ENCODE measurements at places on chromosomes 13 and 19.

DNA sequence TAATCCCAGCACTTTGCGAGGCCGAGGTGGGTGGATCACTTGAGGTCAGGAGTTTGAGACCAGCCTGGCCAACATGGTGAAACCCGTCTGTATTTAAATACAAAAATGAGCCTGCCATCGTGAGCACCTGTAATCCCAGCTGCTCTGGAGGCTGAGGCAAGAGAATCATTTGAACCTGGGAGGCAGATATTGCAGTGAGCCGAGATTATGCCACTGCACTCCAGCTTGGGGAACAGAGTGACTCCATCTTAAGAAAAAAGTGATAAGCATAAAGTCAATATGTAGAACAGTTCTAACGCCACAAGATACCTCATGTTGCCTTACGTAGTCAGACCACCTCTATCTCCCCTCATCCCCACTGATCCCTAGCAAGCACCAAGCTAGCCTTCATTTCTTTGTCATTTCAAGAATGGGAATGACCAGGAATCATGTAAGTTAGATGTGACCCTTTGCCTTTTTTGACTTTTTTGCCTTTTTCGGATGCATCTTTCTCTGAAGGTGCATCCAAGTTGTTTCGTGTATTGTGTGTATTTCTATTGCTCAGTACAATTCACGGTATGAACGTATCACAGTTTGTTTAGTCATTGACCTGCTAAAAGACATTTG lies 6.4 kb downstream of the RPL21 start:
- DNase-seq: no peak

DNA sequence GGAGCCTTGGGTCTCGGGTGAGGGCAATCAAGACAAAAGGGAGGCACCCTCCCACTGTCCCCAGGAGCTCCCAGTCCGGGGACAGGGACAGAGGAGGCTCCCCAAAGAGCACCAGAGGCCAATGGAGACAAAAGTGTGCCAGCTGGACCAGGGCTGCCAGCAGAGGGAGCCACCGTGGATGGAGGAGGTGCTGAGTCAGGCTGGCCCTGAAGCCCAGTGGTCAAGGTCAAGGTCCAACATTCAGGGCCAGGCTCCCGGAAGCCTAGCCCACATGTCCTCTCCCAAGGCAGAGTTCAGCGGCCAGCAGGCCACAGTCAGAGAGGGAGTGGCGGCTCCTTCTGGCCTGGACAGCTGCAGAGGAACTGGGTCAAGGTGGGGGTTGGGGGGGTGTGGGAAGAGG lies 8.4 kb downstream of the COL5A3 start:
- DNase-seq: no peak

DNA sequence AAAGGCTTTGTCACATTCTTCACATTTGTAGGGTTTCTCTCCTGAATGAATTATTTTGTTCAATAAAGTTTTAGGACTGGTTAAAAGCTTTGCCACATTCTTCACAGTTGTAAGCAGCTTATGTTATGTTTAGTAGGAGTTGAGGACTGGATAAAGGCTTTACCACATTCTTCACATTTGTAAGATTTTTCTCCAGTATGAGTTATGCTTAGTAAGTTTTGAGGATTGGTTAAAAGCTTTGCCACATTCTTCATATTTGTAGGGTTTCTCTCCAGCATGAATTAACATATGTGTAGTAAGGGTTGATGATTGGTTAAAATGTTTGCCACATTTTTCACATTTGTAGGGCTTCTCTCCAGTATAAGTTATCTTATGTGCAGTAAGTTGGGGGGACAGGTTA lies 79.9 kb downstream of the ZNF431 start:
- no peak for DNase-seq

DNA sequence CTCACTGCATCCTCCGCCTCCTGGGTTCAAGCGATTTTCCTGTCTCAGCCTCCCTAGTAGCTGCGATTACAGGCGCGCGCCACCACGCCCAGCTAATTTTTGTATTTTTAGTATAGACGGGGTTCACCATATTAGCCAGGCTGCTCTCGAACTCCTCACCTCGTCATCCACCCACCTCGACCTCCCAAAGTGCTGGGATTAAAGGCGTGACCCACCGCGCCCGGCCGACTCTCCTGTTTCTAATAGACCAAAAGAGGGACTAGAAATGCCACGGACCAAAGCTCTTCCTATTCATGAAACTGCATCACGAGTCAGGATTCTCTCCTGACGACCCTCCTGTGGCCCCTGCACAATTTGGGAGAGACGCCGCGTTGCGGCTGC lies 563 bp downstream of the ZNF43 start:
- no peak for DNase-seq

DNA sequence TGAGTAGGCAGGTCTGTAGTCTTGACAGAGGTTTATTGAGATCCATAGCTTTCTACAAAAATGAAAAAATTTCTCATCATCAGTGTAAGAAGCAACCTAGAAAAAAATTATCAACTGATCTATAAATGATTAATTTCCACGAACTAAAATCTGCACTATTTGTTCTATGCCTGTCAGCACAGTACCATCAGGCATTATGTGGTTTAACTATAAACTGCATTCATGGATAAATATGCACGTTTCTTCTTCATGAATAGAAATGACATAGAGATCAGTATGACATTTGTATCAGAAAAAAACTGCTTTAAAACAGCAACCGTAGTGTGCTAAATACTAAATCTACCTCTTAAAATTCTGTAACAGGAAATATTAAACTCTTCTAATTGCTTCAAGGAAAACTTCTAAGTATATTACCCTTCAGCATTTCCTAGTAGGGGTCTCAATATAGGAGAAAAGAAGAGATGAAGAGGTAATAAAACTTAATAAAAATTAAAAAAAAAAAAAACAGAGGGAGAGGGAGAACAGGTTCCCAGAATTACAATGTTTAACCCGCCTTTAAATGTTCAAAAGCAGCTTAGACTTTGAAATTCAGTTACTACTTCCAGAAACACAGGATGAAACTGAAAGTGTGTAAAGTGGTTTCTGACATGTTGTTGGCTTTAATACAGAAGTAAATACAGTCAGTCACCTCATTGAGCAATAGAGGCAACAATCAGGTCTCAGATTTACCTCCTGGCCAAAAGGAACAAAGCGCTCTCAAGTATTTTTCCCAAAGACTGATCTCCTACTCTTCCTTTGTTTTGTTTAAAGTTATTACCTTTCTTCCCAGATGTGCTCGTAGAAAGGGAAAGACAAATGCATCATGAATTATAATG lies 144.4 kb downstream of the DIAPH3 start:
- no peak for DNase-seq

GRCh38 chr19:28486926-28487325 lies 726.0 kb downstream of the UQCRFS1 start:
- DNase-seq: no peak

- DNase-seq: no peak
Observed at GRCh38 chr19:50803633-50804419, 13.6 kb downstream of the ACP4 start.

DNA sequence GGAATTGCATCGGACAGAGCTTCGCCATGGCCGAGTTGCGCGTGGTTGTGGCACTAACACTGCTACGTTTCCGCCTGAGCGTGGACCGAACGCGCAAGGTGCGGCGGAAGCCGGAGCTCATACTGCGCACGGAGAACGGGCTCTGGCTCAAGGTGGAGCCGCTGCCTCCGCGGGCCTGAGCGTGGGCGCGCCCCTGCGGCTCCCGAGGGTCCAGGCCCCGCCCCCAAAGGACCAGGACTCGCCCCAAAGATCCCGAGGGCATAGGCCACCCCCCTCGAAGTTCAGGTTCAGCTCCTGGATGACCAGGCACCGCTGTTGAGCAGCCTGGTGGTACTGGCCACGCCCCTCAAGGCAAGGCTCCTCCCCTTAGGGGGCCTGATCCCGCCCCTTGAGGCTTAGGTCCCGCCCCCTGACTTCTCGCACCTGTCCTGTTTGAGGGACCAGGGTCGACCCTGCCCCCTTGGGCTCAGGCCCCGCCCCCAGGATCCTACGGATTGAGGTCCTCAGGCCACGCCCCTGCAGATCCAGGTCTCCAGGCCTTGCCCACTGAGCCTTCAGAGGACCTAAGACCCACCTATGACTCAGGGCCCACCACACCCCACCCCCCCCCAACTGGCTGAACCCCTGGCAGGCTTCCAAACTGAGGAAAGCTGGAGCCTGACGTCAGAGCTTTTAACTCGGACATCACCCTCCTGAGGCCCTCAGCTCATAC lies 43.1 kb downstream of the CYP4F22 start:
- no peak for DNase-seq

- DNase-seq: no peak
Observed at GRCh38 chr19:19384486-19384885, 21.0 kb upstream of the GATAD2A start.

- no peak for DNase-seq
Observed at GRCh38 chr19:41753159-41753558, 2.2 kb upstream of the CEACAM6 start.

DNA sequence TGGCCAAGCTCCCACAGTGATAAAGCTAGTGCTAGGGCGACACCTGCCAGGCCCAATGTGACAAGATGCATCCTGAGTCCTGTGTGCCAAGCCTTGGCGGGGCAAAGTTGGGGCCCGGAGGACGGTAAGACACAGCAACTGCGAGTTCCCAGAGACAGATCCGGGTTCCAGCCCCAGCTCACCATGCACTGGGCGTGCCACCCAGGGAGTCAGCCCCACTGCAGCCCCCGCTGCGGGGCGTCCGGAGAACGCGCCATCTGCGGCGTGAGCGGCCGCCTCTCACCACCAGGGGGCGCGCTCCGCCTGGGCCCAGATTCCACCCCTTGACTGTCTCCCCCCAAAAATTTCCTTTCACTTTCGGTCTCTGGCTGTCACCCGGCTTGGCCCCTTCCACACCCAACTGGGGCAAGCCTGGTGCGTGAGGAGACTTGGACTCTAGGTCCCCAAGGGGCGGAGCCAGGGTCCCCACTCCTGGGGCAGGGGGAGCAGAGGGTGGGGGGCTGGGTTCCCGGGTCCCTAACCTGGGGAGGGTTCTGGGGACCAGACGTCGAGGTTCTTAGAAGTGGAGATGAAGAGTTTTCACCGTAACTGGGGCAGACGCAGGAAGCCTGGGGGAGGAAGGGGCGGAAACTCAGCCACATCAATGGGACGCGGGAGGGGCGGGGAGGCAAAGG lies at the start of gene FLT3LG:
Gene FLT3LG (plus strand): TSS at position 348 of the 674 bp plus-strand sequence. CDS start 425 bp downstream, outside the sequence.
- DNase-seq: no peak
